Umbilical cord (tissue), 2 donors: ENCODE measurements at places on chromosomes 2 and 18. TPM values are rescaled to one million over a fixed set of nuclear protein-coding genes. Genes with fewer than 3 reads are reported as not detected.
A peak's percentile ranks its signal among the peaks of the same experiment; 100 is the strongest.

Gene KCNJ3
- 2.4 TPM for total RNA-seq

Gene SRD5A2
- 0.72 TPM for total RNA-seq

Gene LOXHD1
- total RNA-seq: not detected

Gene TMEM200C
- 5.1 TPM for total RNA-seq

Gene NEU4
- 0.72 TPM for total RNA-seq

Gene LYPD6B
- 4.3 TPM for total RNA-seq

Gene GAD1
- 4.3 TPM for total RNA-seq

Gene ST8SIA5
- total RNA-seq: 3.6 TPM

Gene TNS1
- total RNA-seq: 255 TPM

Gene TXNL4A
- total RNA-seq: 39.2 TPM

Gene TDRD15
- total RNA-seq: 5.3 TPM

Gene MROH2A
- not detected for total RNA-seq

DNA sequence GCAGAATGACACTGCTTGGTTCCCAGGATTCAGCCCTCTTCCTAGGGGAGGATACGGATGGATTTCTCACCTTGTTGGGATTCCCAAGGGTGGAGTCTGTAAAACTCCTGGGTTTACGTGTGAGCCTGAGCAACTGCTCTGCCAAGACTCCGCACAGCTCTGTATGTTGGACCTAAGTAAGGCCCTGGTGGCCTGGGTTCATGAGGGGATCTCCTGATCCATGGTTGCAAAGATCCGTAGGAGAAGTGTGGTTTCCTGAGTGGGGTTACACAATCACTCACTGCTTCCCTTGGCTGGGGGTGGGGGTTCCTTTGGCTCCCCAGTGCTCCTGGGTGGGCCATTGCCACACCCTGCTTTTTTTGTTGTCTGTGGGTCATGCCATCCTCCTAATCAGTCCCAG, 37.7 kb downstream of the ANKRD12 start:
- DNase-seq: no peak

GRCh38 chr18:12776821-12777471, 74.1 kb downstream of the PSMG2 start:
- DNase-seq: no peak

GRCh38 chr2:70795164-70795995, 4.9 kb upstream of the FIGLA start:
- DNase-seq: no peak

- no peak for DNase-seq
Measured at GRCh38 chr2:100730290-100730868, 89.6 kb upstream of the NPAS2 start.

DNA sequence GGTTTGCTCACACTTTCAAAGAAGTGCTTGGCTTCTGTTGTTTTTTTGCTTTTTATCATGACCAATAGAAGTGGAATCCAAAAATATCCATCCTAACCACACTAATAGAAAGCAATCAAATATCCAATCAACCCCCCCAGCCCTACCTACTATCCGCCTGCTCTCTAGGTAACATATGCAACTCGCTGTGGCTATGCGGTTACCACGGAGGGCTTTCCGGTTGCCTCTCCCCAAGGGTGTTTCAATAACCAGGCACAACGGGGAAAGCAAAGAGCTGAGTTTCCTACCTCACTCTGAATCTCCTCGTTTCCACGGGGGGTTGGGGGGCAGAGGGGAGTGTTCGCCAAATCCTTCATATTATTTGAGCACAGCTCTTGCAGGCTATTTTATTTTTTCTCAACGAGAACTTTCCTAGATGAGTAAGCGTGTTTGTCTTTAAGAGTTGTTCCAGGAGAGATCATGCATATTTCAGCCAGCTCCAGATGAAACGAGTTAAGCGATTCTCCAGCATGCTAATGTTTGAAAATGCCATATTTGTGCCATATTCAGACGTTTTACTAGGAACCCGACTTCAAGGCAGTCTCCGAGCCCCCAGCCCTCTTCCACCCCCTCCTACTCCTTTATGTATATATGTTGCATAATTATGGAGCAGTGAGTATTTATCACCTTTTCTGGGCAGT, 30.3 kb downstream of the PAX3 start:
- DNase-seq: peak; percentile 3

DNA sequence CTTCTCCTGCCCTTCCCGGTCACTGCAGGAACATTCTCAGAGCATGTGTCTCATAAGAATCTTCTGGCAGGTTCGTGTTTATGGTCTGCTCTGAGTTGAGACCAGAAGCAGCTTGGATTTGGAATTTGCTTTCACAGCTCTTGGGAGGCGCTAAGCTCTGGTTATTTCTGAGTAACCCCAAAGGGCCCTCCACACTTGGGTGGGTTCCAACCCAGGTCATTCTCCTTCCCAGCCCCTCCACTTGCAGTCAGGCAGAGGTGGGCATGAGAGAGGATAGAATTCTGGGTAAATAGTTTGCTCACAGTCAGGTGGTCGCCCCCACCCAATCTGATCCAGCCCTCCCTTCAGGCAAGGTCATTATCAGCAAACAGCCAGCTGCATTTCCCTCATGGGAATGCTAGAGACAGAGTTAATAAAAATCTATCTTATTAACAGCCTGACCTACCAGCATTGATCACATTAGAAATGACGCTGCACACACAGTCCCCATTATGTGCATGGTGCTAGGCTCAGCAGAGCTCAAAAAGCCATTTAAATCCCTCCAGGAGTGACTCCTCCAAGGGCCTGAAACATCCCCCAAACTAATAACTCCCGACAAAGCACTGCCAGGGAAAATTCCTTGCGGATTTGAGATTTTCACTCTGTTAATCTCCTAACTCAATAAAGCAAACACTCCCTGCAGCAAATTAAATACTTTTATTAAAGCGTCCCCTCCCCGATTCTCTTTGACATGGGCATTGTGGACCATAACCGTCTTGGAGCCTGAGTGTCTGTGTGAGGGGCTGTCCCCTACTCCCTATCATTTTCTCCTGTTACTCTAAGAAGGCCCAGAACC, 61.9 kb downstream of the SLC4A5 start:
- no peak for DNase-seq

DNA sequence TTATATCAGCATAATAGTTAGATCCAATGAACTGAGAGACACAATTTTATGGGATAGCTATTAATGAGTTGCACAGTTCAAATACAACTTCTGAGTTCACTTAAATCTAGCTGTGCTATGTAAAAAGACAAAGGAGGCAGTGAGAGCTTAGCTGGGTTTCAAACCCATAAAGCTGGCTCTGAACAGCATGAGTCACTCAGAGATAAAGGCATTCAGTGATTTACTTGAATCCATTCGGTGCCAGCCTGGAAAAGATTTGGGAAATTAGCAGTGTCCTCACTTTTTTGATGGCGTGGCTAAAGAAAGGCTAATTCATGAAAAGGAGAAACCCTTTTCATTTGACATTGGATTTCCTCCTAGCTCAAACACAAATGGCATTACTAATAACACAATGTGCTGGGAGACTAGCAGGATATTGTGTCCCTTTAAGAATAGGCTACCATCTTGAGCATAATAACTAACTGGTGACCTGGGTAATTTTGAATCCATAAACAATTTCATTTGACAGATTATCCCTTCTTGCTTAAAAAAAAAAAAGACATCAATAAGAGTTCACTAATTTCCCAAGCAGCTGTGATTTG, 98.4 kb upstream of the NEUROD1 start:
- DNase-seq: peak; percentile 67

GRCh38 chr2:222864296-222864695, 3.5 kb downstream of the ACSL3 start:
- DNase-seq: no peak

GRCh38 chr2:219277703-219278654, 1.2 kb upstream of the DNAJB2 start:
- DNase-seq: peak; percentile 84

GRCh38 chr18:3804336-3804735, 354.4 kb downstream of the TGIF1 start:
- no peak for DNase-seq

GRCh38 chr2:207768168-207768865, 1.4 kb downstream of the FZD5 start:
- DNase-seq: peak; percentile 36

GRCh38 chr2:225177098-225177497, 134.8 kb upstream of the DOCK10 start:
- DNase-seq: no peak

DNA sequence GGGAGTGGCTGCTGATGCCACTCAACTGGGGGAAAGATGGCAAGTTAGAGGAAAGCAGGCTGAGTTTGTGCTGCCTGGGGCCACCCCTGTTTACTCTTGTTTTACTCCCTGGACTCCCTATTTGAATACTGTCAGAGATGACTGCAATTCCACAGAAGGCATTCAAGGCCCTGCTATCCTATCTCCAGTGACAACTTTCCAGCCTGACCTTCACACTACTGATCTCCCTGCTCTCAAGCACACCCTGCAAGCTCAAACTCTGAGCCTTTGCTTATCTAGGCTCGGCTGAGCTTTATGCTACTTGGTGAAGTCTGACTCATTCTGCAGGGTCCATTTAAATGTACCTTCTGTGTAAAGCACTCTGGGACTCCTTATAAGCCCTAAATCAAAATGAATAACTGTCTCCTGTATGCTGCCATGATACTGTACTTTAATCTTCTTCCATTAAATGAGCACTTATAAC, 39.3 kb upstream of the DSG1 start:
- DNase-seq: peak; percentile 77

DNA sequence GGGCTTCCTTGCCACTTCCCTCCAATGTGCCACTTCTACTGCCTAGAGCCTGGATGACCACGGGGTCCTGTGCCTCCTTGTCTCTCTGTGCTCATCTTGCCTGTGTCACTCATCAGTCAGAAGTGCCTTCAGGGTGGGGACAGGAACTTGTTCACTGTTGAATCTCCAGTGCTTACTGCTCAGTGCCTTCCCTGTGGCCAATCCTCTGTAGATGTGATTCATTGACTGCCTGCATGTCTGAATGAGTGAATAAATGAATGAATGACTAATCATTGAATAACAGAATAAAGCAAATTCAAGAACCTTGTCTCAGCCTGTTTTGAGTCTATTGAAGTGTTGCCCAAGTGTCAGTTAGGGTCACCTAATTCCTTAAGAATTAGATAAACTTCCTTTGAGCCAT, 42.3 kb upstream of the FAM136A start:
- no peak for DNase-seq

DNA sequence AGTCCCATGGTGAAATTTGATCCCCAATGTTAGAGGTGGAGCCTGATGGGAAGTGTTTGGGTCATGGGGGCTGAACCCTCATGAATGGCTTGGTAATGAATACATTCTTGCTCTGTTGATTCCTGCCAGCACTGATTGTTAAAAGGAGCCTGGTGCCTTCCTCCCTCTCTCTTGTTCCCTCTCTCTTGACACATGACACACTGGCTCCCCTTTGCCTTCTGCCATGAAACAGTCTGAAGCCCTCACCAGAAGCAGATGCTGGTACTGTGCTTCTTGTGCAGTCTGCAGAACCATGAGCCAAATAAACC, 30.6 kb upstream of the EPC2 start:
- DNase-seq: peak; percentile 16

DNA sequence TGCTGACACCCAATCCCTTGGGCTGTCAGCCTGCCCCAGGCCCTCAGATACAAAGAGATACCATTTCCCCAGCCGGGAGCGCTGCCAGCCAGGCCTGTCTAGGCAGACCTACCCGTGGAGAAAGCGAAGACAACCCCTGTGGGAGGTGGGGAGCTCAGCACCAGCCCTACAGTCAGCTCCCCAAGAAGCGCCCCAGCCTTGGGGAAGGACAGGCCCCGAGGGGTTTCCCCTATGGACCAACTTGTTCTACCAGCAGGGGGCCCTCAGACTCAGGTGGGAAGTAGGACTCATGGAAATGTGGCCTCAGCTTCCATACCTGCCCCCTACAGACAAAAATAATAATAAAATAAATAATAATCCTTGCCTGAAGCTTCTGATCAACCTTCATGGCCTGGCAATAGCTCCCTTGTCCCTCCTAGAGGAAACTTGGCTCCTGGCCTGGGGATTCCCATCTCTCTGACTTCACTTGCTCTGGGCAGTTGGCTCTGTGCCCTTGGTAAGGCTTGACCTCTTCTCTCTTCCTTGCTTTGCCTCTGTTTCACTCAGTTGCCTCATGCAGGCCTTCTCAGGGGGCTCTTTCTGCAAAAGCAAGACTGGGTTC, 7.0 kb downstream of the SLC35F6 start:
- peak; percentile 45 for DNase-seq

- DNase-seq: peak; percentile 61
Measured at GRCh38 chr2:181077128-181077709, 96.8 kb downstream of the UBE2E3 start.

GRCh38 chr2:100106460-100106859, 35.9 kb downstream of the AFF3 start:
- no peak for DNase-seq

GRCh38 chr2:36658277-36658748, 38.2 kb upstream of the VIT start:
- no peak for DNase-seq

DNA sequence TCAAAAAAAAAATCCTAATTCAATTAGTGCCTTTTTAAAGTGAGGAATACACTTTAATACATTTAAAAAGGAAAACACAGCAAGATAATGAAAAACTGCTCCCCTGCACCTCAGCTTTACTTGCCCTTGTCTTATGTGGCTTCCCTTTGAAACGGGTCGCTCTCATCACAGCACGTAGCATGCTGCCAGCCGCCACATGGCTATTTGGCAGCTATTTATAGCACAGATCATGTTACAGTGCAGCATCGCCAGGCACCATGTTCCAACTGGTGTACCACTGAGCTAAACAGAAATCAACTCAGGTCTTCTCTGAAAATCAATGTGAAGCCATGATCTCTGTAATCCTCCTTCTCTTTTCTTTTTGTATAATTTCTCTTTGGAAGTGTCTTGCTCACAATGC, 65.1 kb downstream of the TMEM182 start:
- peak; percentile 65 for DNase-seq

GRCh38 chr18:52409727-52410126, 69.7 kb downstream of the DCC start:
- DNase-seq: no peak

GRCh38 chr2:25867396-25868003, 10.8 kb downstream of the ASXL2 start:
- no peak for DNase-seq

GRCh38 chr18:75208836-75209128, 157 bp downstream of the PTGR3 start:
- DNase-seq: no peak

GRCh38 chr2:168354499-168354898, 101.6 kb upstream of the CERS6 start:
- no peak for DNase-seq

- no peak for DNase-seq
Measured at GRCh38 chr2:10184421-10184820, 61.9 kb downstream of the RRM2 start.

DNA sequence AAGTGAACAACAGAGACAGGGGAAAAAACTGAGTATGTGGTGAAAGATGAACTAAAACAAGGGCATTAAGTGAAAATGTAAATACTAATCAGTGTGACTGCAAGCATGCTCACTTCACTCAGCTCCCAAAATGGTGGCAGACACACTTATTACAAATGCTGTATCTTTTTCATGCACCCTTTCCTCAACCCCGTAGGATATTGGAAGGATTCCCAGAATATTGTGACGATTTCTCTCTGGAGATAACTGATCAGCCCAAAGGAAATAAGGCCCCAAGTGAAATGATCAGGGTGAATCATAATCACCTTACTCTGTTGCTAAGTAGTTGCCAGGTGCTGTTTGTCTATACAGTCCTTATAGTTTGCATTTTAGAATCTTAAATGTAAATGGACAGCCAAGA, 138.9 kb upstream of the IL1R2 start:
- no peak for DNase-seq

- no peak for DNase-seq
Measured at GRCh38 chr2:209969692-209970091, 32.7 kb upstream of the RPE start.

GRCh38 chr2:14292964-14293363, 339.6 kb upstream of the LRATD1 start:
- DNase-seq: no peak

- peak; percentile 35 for DNase-seq
Measured at GRCh38 chr18:2848247-2849246, 1.7 kb downstream of the EMILIN2 start.
